ENCODE measurements at places on chromosomes 7 and 10.

GRCh38 chr10:128026615-128027300, 99.5 kb downstream of the MKI67 start:
- DNase-seq: no peak

DNA sequence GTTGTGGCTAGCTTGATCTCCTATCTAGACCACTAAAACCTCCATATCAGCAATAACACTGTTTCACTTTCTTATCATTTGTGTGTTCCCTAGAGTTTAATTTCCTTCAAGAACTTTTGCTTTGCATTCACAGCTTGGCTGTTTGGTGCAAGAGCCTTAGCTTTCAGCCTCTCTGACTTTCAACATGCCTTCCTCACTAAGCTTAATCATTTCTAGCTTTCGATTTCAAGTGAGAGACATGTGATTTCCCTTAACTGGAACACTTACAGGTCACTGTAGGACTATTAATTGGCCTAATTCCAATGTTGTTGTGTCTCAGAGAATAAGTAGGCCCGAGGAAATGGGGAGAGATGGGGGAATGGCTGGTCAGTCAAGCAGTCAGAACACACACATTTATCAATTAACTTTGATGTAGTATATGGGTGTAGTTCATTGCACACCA, 10.6 kb upstream of the BPGM start:
- DNase-seq: no peak

DNA sequence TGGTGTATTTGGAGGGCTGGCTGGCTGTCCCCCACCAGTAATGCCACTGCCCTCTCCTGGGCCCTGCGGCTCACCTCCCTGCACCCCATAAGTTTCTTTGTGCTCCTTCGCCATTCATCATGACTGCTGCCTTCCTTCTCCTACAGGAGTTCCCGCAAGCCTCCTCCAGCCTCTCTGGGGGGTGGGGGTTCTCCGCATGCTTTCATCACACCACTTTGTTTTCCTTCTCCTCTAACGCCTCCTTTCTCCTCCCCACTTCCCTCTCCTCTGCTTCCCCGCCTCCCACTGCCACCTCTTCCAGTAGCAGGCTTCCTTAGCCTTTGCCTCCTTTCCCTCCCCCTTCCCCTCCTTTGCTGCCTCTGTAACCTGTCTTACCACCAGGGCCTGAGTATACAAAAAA, 58.1 kb downstream of the PAX2 start:
- DNase-seq: no peak

DNA sequence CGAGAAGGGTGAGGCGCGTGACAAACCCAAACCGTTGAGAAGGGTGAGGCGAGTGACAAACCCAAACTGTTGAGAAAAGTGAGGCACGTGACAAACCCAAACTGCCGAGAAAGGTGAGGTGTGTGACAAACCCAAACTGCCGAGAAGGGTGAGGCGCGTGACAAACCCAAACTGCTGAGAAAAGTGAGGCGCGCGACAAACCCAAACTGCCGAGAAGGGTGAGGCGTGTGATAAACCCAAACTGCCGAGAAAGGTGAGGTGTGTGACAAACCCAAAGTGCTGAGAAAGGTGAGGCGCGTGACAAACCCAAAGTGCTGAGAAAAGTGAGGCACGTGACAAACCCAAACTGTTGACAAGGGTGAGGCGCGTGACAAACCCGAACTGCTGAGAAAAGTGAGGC, 25.0 kb downstream of the ESYT2 start:
- DNase-seq: no peak

DNA sequence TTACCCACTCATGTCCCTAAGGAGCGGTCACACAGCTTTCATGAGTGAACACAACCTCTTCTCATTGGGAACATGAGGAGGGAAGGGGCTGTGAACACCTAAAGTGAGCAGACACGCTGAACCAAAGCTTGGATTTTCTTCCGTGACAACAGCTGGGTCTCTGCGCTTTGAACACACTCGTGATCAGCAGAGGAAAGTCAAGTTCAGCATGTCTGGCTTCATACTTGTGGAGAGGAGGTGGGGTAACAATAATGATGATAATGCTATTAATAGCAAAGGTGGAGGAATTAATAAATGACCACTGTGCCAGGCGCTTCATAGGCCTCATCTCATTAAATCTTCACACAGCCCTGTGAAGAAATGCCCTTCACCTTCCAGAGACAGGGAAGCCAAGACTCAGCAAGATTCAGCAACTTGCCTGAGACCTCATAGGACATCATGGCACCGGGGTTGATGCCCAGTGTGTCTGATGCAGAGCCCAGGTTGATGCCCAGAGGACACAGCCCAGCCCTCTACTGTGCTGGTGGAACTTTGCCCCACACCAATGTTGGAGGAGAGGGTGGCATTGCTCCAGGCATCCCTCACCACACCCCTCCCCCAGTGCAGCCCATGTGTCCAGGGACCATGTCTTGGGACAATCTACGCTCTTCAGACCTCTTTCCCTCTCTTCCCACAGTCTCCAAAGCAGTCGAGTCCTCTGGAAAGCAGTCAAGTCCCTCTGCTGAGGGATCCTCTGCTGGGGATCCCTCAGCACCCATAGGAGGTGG, 40.6 kb downstream of the GSDME start:
- no peak for DNase-seq

GRCh38 chr10:114823077-114823463, 1.5 kb downstream of the FHIP2A start:
- no peak for DNase-seq

- no peak for DNase-seq
Observed at GRCh38 chr7:81833401-81833800, 63.6 kb upstream of the HGF start.

DNA sequence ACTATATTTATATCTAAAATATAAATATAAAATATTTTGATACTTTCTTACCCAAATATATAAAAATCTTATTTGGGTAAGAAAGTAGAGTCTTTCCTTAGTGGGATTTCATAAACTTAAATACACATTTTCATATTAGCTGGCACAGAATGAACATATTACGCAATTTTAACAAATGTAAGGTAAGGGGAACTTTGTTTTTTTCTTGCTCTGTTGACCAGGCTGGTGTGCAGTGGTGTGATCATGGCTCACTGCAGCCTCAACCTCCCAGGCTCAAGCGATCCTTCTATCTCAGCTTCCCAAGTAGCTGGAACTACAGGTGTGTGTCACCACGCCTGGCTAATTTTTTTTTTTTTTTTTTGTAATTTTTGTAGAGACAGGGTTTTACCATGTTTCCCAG, 18.3 kb downstream of the CYP26A1 start:
- no peak for DNase-seq

DNA sequence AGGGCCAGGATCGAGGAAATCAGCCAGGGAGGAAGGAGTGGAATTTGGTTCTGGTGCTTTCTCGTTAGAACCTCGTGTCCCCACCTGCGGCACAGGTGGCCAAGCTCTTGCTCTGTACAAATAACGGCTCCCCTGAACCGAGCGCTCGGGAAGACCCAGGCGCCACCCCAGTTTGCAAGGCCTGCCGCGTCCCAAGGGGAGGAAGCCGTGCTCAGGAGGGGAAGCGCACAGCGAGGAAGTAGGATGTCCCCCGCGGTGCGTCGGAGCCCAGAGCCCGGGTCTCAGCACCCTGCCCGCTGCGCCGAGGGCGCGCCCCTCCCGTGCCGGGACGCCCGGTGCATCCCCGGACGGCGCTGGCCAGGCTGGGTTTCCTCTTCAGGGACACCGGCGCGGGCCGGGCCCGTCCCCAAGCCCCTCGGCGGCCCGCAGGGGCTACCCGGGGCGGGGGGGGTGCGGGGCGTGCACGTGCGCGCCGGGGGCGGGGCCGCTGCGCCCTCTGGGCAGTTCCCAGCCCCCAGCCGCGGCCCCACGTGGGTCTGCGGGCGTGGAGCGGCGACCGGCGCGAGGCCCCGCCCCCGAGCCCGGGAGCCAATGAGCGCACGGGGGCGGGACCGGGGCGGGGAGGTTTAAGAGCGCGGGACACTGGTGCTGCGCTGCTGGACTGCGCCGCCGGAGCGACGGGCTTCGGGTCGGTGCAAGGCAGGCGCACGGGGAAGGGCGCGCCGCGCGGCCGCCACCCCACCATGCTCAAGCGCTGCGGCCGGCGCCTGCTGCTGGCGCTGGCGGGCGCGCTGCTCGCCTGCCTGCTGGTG, at the start of gene LFNG:
Gene LFNG, plus strand, starts transcription at position 656 of the 812 bp plus-strand sequence. Its CDS starts 88 bp downstream, at position 744.
- peak; percentile 68 for DNase-seq

All from stimulated activated CD4-positive, alpha-beta T cell treated with anti-CD3 and anti-CD28 coated beads, TNF-alpha, amount 100 ng/mL, for 1 hour (primary cell).